ENCODE measurements at places on chromosomes 16 and 17. TPM values are rescaled to one million over a fixed set of nuclear protein-coding genes. Genes with fewer than 3 reads are reported as not detected.

DNA sequence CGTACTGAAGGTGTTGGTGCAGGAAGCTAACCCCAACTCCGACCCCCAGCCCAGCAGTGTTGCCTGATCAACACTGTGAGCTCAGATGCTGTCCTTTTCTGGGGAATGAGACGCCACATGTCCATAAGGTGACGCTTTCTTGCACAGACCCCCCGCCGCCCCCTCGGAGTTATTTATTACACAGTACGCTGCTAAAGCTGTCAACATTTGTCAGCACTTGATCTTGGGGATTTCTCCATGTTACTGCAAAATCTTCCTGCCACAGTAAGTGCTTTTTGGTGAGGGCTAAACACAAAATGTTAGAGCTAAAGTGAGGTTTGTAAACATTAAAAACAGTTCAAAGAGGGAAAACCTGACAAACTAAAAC lies 15.9 kb downstream of the CMTM3 start:
- no peak for DNase-seq

GRCh38 chr17:72717276-72717675 lies 375.2 kb downstream of the SLC39A11 start:
- DNase-seq = no peak

GRCh38 chr16:12113523-12114345 lies 137.2 kb downstream of the SNX29 start:
- DNase-seq = no peak

DNA sequence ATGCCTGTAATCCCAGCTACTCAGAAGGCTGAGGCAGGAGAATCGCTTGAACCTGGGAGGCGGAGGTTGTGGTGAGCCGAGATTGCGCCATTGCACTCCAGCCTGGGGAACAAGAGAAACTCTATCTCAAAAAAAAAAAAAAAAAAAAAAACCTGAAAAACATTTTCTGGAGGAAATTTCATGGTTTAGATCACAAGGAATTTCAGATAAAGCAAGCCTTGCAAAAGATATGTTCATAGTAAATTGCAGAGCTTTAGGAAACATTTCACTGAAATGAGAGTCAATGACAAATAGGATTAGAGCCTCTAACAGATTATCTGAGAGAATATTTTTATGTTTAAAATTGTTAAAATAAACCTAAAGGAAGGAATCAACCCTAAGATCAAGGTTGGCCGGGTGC lies 3.2 kb downstream of the TAF15 start:
- no peak for DNase-seq

GRCh38 chr16:78462288-78463208 lies 363.1 kb downstream of the WWOX start:
- no peak for DNase-seq

GRCh38 chr17:9044772-9045463 lies 23.6 kb downstream of the NTN1 start:
- DNase-seq = no peak

- peak; percentile 15 for DNase-seq
Measured at GRCh38 chr17:63774969-63775265, 947 bp downstream of the DDX42 start.

- DNase-seq = no peak
Measured at GRCh38 chr16:68762996-68763756, 26.1 kb downstream of the CDH1 start.

GRCh38 chr17:67111327-67111726 lies 67.0 kb downstream of the CACNG1 start:
- DNase-seq = no peak

Gene CDH16
- not detected for total RNA-seq

Gene MT1M
- not detected for total RNA-seq

Gene FZD2
- 0.15 TPM for total RNA-seq

Gene OTOA
- total RNA-seq = not detected

Gene NOTUM
- total RNA-seq = 0.23 TPM

Gene GJC1
- 0.79 TPM for total RNA-seq

Gene TPSD1
- total RNA-seq = not detected

Gene ACSM2A
- not detected for total RNA-seq

Gene LDHD
- total RNA-seq = 0.20 TPM

Gene SDR42E1
- 10.2 TPM for total RNA-seq
